ENCODE measurements at places on chromosomes 3 and 15. TPM values are rescaled to one million over a fixed set of nuclear protein-coding genes. Genes with fewer than 3 reads are reported as not detected.

The IL5RA gene
- polyA plus RNA-seq = 3.2 TPM

The USP8 gene
- 60.1 TPM for polyA plus RNA-seq

The CSK gene
- 46.5 TPM for polyA plus RNA-seq

The MASP1 gene
- 8.0 TPM for polyA plus RNA-seq

The NME9 gene
- polyA plus RNA-seq = 2.8 TPM

The NEDD4 gene
- polyA plus RNA-seq = 15.4 TPM

The CD86 gene
- 2.7 TPM for polyA plus RNA-seq

The DVL3 gene
- 94.8 TPM for polyA plus RNA-seq

The ADCY5 gene
- polyA plus RNA-seq = 17.6 TPM

The ANKRD63 gene
- polyA plus RNA-seq = not detected

Measured in left lung (tissue), 14 donors.